IPS DF 6.9 (cell line): ENCODE measurements at places on chromosomes 4 and X.
A peak's percentile ranks its signal among the peaks of the same experiment; 100 is the strongest.

DNA sequence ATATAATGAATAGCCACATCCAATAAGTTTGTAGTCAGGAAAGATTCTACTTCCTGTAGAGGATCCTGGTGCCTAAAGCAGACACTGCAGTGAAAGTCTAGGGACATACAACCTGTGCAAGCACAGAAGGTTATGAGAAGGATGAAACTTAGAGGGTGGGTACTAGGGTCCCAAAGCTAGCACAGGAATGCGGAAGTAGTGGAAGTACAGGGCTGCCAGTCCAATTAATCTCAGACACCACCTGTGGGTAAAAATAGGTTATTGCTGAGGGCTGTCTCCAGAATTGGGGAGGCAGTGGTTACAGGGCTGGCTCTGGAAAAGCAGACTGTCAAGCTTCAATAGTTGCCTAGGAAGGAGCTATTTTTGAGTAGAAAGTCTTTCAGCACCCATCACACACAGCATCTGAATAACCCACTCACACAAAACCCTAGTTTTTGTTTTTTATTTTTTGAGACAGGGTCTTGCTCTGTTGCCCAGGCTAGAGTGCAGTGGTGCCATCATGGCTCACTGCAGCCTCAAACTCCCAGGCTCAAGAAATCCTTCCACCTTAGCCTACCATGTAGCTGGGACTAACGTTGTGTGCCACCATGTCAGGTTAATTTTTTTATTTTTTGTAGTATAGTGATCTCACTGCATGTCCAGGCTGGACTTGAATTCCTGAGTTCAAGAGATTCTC is 50.8 kb upstream of the ELF2 start:
- H3K27me3 ChIP-seq: no peaks in the 10 kb centered on the region
- no peak for DNase-seq
- H3K4me1 ChIP-seq: no peaks in the 10 kb centered on the region
- H3K27ac ChIP-seq: no peak overlapping the region

DNA sequence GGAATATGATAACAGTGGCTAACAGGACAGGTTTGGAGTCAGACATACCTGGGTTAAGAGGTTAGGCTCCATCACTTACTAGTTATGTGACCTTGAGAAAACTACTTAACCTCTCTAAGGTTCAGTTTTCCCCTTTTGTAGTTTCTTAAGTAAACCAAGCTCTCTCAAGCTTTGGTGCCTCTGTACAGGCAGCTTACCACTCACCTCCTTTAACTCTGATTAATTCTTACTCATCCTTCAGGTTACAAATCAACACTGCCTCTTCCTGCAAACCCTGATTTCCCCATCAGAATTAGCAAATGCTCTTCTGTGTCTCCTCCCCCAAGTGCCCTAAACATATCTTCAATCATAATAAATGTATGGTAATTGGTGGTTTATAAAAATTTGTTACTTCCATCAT is 3.5 kb upstream of the SERTM2 start:
- no peak overlapping the region for H3K4me3 ChIP-seq
- DNase-seq: no peak
- H3K27ac ChIP-seq: no peak overlapping the region
- H3K36me3 ChIP-seq: no peaks in the 10 kb centered on the region
- no peaks in the 10 kb centered on the region for H3K4me1 ChIP-seq
- no peaks in the 10 kb centered on the region for H3K27me3 ChIP-seq

- no peak overlapping the region for H3K4me3 ChIP-seq
- peak; percentile 39 for DNase-seq
- H3K27ac ChIP-seq: no peak overlapping the region
- H3K36me3 ChIP-seq: peaks cover 21% of the 10 kb centered on the region
Measured at GRCh38 chr4:8468746-8469535, 28.4 kb downstream of the TRMT44 start.

DNA sequence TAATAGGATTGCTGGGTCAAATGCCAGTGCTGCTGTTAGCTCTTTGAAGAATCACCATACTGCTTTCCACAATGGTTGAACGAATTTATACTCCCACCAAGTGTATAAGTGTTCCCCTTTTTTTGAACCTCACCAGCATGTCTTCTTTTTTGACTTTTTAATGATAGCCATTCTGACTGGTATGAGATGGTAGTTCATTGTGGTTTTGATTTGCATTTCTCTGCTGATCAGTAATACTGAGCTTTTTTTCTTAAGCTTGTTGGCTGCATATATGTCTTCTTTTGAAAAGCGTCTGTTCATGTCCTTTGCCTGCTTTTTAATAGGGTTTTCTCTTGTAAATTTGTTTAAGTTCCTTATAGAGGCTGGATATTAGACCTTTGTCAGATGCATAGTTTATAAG is 14.8 kb downstream of the USP38 start:
- no peaks in the 10 kb centered on the region for H3K27me3 ChIP-seq
- no peak overlapping the region for H3K4me3 ChIP-seq
- peaks cover 5% of the 10 kb centered on the region; the same call in 1 of the 2 replicates for H3K36me3 ChIP-seq
- DNase-seq: no peak
- no peaks in the 10 kb centered on the region for H3K4me1 ChIP-seq

DNA sequence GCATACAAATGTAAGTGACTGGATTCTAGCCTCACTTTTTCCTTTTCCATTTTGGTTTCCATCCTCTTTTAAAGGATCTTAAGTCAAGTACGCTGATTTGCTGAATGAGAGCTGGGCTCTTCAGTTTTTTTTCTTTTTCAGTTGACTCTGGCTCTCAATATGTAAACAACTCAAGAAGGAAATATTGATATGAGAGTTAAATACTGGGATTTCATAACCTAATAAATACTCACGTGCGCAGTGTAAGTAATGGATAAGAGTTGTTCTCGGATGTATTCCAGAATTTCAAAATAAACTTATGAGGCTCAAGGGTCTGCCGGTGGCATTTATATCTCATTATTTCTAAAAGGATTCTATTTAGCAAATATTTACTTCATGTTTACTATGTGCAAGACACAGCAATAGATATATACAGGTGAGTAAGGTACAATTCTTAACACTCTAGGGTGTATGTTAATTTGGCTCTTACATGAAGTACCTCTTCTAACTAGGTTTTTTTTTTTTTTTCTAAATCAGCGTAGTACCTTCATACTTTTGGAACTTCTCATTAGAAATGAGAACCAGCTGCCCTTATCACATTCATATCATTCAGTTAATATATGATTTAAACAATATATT is 11.0 kb upstream of the MAGEB10 start:
- DNase-seq: no peak
- H3K36me3 ChIP-seq: no peaks in the 10 kb centered on the region
- no peak overlapping the region for H3K27ac ChIP-seq
- no peak overlapping the region for H3K4me3 ChIP-seq

GRCh38 chr4:62262676-62263075 is 1062.5 kb downstream of the ADGRL3 start:
- H3K4me3 ChIP-seq: no peak overlapping the region
- no peak overlapping the region for H3K27ac ChIP-seq
- H3K36me3 ChIP-seq: no peaks in the 10 kb centered on the region
- no peaks in the 10 kb centered on the region for H3K4me1 ChIP-seq

DNA sequence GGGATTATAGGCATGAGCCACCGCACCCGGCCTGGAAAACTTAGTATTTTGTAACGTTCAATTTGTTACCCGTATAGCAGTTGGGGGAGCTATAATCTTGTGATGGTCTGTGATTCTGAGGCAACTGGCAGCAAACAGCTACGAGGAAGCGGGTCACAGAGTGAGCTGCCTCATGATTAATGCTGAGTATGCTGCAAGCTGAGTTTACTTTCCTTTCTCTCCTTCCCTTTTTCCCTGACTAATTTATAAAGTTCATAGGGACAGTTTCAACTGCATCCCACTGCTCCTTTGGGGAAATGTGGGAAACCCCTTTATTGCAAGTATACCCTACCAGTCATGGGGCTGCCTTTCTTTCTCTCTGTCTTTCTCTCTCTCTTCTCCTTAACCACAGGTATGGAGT is 17.7 kb upstream of the ELOVL6 start:
- no peaks in the 10 kb centered on the region for H3K27me3 ChIP-seq
- DNase-seq: no peak
- H3K36me3 ChIP-seq: no peaks in the 10 kb centered on the region
- no peak overlapping the region for H3K27ac ChIP-seq
- no peak overlapping the region for H3K4me3 ChIP-seq

GRCh38 chr4:87985097-87985886 is 9.8 kb downstream of the SPP1 start:
- H3K27ac ChIP-seq: no peak overlapping the region
- DNase-seq: no peak
- H3K4me3 ChIP-seq: no peak overlapping the region
- H3K4me1 ChIP-seq: peaks cover 3% of the 10 kb centered on the region; the same call in 1 of the 2 replicates

DNA sequence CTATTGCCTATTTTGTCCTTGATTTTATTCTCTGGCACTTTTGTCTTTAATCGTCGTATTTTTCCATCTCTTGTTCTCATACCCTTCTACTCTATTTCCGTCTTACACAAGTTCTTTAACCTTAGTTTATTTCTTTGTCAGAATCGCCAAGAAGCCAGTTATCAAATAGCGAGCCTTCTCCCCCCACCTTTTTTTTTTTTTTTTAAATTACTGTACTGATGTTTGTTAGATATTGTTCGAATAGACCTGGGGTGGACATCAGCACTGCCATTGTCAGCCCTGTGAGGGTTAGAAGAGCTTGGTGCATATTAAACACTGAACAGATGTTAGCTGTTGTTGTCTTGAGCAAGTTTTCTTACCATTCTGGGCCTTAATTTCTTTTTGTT is 1.2 kb downstream of the SPCS3 start:
- no peaks in the 10 kb centered on the region; the same call in 1 of the 2 replicates for H3K4me1 ChIP-seq
- peak overlapping the region; percentile 100; the same call in 1 of the 2 replicates for H3K4me3 ChIP-seq
- no peak for DNase-seq
- no peaks in the 10 kb centered on the region for H3K27me3 ChIP-seq
- no peaks in the 10 kb centered on the region for H3K36me3 ChIP-seq
- H3K27ac ChIP-seq: no peak overlapping the region

DNA sequence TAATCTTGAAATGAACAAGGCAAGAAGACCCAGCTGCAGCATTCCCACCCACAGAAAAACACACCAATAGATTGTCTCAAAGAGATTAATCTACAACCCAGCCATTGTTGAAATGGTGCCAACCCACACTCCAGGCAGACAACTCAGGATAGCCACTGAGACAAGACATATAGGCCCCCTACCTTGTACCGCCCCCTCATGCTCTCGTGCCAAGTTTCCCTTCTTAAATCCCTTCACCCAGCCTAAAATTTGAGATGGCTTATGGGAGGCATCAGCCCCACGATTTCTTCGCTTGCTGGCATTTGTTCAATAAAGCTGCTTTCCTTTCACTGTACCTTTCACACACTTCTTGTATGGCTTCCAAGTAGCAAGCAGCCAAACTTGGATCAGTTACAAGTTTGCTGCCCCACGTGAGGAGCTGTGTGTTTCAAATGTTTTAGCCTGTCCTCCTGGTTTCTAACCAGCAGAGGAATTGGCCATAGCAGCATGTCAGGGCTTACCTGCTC is 1754.1 kb downstream of the C4orf33 start:
- H3K27me3 ChIP-seq: no peaks in the 10 kb centered on the region
- no peak overlapping the region for H3K4me3 ChIP-seq
- no peaks in the 10 kb centered on the region for H3K4me1 ChIP-seq
- no peak overlapping the region for H3K27ac ChIP-seq

GRCh38 chrX:67105758-67106116 is 438.1 kb upstream of the AR start:
- no peak overlapping the region for H3K27ac ChIP-seq
- no peak overlapping the region for H3K4me3 ChIP-seq
- no peaks in the 10 kb centered on the region for H3K36me3 ChIP-seq
- no peaks in the 10 kb centered on the region for H3K27me3 ChIP-seq
- H3K4me1 ChIP-seq: no peaks in the 10 kb centered on the region
